ENCODE measurements at places on chromosomes 5 and 9. TPM values are rescaled to one million over a fixed set of nuclear protein-coding genes. Genes with fewer than 3 reads are reported as not detected.

Gene CCDC183
- total RNA-seq, result 1.3 TPM

Gene FAM221B
- not detected for total RNA-seq

Gene NR6A1
- total RNA-seq, result 0.84 TPM

Gene ELAVL2
- total RNA-seq, result not detected

Gene ANKRD20A1
- total RNA-seq, result 2.1 TPM

Gene SPOCK1
- not detected for total RNA-seq

Gene SLCO6A1
- not detected for total RNA-seq

Gene MSMP
- 0.46 TPM for total RNA-seq

Gene LAMC3
- total RNA-seq, result 1.0 TPM

Gene GRM6
- not detected for total RNA-seq

Gene GABRA6
- total RNA-seq, result not detected

Gene ORM2
- not detected for total RNA-seq

Gene GGTA1
- total RNA-seq, result not detected

Gene GPX3
- 0.23 TPM for total RNA-seq

Gene EPB41L4B
- 0.51 TPM for total RNA-seq

Gene MARCHF11
- not detected for total RNA-seq

Gene SLC34A3
- total RNA-seq, result 0.12 TPM

Gene ADGRD2
- not detected for total RNA-seq

Gene HSD17B3
- not detected for total RNA-seq

Gene TAF11L8
- total RNA-seq, result not detected

Gene ALDOB
- not detected for total RNA-seq

Gene SPINK1
- not detected for total RNA-seq

Gene NUDT12
- total RNA-seq, result 0.71 TPM

Gene FRMPD1
- total RNA-seq, result not detected

Measured in activated naive CD4-positive, alpha-beta T cell treated with anti-CD3 and anti-CD28 coated beads, Interleukin-2, amount 50 U/mL, for 72 hours (primary cell).